ENCODE measurements at places on chromosomes 7 and 10. TPM values are rescaled to one million over a fixed set of nuclear protein-coding genes. Genes with fewer than 3 reads are reported as not detected.

DNA sequence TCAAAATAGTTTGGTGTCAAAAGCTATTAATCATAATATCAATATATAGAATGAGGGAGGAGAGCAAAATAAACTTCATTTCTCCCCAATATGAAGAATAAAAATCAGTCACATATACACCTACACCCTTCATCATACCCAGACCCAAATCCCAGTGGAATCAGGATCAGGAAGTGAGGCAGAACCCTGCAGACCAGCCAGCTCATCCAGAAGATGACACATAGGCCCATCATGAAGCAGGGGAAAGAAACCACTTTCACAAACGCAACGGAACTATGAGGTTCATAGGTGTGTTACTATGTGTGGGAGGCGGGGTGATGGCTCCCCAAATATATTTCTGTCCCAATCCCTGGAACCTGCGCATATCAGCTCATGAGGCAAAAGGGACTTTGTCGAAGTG lies 89.0 kb downstream of the RSU1 start:
- DNase-seq = no peak

PTPRZ1 gene
- polyA plus RNA-seq = 58.3 TPM

DNA sequence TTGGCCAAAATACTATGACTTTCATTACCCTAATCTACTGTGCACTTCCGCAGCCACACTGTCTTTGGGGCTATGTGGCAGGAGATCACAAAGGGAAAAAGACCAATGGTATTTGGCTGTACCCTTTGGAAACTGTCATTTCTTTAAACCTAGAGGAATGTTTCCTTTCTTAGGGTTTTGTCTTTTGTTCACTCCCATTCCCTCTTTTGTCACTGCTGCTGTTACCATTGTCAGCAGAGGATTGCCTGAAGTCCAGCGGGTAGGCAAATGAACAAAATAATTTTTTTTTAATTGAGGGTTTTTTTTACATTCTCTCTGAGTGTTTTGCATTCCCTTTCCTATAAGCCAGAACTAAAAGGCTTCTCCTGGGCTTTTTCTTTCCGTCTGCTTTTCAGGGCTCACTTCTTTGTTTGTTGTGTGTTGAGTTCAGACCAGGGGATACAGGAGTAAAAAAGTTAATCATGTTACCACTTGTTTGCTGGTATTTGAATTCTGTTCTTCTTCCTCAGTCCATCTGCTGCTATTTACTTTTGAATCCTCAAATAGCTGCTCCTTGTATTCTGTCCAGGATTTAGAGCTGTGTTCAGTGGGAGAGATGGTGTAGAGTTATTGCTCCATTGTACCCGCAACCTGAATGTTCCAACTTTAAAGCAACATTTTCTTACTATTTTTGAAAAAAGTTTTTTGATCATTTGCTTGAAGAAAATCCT lies 374.6 kb downstream of the SUGCT start:
- no peak for DNase-seq

SYCE1 gene
- not detected for polyA plus RNA-seq

DNA sequence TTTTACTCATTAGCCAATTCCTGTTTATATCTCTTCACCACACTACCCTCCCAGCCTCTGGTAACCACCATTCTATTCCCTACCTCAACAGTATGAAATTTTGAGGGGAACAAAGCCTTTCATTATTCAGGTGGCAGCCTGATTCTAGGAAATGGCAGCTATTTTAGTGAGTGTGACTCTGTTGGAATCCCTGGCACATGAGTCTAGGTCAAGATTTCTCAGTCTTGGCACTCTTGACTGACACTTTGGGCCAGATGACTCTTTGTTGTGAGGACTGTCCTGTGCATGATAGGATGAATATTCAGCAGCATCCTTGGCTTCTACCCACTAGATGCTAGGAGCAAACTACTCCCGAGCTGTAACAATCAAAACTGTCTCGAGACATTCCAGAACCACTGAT lies 322.8 kb upstream of the PHYHIPL start:
- DNase-seq = no peak

DPY19L1 gene
- polyA plus RNA-seq = 11.9 TPM

DNA sequence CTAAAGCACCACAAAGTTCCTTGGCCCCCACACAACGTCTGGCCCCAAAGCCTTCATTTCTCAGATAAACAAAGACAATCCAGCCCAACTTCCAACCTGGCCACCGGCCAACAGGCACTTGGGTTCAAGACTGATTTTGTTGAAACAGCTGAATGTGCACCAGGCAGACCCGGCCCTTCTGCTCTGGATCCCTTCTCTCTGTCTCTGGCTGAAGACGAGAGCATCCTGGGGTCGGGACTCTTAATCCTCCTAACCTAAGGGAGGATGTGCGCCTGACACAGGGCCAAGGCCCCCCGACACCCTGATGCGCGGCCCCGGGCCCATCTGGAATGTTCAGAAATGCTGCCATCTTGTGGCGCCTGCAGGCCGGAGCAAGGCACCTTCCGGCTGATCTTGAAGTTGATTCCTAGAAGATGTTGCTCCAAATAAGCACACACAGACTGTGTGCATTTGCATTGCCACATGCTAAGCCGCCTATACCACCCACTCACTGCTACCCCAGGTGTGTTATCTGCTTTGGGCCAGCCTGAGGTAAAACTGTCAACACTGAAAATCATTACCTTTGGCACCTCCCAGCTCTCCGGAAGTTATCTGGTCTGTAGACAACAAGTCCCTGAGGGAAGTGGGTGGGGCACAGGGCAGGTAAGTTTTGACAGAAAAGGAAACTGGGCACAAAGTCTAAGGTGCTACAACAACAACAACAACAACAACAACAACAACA lies 98.4 kb upstream of the HABP2 start:
- no peak for DNase-seq

DNA sequence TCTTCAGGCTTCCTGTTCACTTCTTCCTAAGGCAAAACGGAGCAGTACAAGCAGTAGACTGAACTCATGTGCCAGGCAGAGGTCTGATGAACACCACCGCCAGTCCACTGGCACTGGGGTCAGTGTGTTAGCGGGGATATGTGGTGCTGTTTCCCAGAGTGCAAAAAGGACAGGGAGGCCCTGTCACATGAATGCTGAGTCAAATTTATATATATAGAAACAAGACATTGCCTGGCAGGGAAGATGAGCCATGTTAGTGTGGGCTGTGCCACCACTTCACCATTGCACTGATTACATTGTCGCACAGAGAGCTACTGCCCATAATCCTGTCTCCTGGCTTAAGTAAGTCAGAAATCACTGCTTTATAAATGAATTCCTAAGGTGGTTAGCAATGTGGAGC lies 122.2 kb upstream of the AMPH start:
- DNase-seq = no peak

PAX4 gene
- polyA plus RNA-seq = not detected

DNA sequence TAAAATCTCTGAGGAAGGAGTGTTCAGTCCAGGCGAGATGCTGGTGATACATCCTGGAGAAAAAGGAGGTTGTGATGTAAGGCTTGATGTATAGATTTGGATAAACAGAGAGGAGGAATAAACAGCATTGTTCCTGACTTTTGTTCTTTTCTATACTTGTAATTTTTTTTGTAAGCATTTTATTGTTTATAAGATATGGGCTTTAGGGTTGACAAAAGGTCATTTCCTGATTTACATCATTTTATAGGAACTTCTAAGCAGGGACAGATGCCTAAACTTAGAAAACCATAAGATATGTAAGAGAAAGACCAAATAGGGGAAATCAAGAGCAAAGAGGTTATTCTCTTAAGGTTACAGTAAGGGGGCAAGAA lies 16.7 kb upstream of the SLC26A4 start:
- DNase-seq = no peak

All from keratinocyte (primary cell).